COR-L47 (cell line): ENCODE measurements at places on chromosomes 12 and 14.

DNA sequence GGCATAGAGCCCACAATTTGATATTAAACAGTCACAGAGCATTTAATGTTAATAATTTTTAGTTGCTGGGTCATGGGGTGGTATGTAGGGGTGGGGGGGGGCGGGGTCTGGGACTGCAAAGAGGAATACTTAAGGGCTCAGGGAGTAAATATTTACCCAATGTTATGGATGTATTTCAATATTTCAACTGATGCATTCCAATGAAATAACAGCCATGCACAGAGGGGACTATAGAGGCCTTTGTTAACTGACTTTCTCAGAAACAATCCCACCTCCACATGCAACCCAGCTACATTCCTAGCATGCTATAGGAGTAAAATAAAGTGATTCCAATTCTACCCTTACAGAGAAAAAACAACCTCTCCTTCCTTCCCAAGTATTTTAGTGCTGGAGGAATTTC, 7.9 kb upstream of the BBS10 start:
- no peak for DNase-seq

DNA sequence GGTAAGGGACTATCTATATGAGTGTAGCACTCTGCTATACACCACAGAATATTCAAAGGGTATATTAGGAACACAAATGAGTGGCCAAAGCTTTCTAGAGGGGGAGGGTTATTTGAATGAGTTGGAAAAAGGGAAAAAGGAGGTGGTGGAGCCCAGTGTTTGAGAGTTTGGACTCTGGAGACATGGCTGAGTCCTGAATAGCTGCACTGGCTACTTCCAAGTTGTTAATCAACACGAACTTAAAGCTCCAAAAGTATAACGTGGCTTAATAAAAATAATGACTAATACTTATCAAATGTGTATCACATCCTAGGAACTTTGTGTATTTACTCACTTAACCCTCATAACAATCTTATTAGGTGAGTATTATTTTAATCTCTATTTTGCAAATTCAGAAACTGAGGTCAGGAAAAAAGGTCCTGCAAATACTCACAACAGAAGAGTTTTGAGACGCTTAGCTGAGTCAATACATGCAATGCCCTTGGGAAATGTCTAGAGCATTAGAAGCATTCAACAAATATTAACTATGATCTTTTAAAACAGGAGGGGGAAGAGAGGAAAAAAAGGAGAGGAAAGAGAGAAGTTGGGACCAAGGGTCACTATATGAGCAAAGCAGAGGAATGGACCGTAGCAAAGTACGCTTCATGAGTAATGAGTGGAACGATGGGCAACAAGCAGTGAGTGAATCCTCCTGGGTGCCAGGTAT, 189.5 kb upstream of the HMGA2 start:
- no peak for DNase-seq

- no peak for DNase-seq
These were observed 90.8 kb downstream of the TMEM30B start for GRCh38 chr14:61190341-61190740.

GRCh38 chr12:82176026-82176425, 182.2 kb downstream of the CCDC59 start:
- DNase-seq: peak; percentile 24

GRCh38 chr14:65958664-65959562, 527.3 kb upstream of the CCDC196 start:
- peak; percentile 20 for DNase-seq

DNA sequence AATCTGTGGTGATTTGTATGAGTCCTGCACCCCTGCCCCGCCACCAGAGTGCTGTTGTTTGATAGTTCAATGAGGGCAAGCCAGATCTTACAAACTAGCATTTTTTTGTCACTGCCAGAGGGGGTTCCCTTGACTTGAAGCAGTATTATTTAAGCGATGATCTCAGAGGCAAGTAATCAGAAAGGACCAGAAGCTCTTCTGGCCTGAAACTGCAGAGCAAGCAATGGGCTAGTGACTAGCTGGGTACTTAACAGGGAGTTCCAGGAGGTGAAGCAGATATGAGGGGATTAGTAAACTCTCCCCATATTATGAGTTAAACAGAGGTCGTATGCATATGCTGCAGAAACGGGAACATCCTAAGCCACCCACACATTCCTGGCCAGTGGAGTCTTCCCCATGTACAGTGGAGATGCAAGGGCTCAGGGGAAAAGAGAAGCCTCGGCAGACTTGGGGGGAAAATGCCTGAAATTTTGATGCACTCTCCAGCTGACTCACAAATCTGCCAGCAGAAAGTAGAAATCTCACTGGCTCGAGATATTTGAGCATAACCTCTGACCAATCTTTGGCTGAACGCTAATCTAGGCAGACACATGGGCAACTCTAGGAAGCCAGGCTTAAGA, 8.3 kb upstream of the CRACR2A start:
- DNase-seq: no peak

- DNase-seq: peak; percentile 73
These were observed at the start of gene TIGAR for GRCh38 chr12:4320853-4321701. TSS of gene TIGAR (plus strand) at chr12:4321213. CDS start at chr12:4321272, 59 bp downstream.

GRCh38 chr14:90093942-90094595, 32.3 kb downstream of the KCNK13 start:
- no peak for DNase-seq

GRCh38 chr14:64178814-64179213, 115.4 kb downstream of the ESR2 start:
- no peak for DNase-seq

DNA sequence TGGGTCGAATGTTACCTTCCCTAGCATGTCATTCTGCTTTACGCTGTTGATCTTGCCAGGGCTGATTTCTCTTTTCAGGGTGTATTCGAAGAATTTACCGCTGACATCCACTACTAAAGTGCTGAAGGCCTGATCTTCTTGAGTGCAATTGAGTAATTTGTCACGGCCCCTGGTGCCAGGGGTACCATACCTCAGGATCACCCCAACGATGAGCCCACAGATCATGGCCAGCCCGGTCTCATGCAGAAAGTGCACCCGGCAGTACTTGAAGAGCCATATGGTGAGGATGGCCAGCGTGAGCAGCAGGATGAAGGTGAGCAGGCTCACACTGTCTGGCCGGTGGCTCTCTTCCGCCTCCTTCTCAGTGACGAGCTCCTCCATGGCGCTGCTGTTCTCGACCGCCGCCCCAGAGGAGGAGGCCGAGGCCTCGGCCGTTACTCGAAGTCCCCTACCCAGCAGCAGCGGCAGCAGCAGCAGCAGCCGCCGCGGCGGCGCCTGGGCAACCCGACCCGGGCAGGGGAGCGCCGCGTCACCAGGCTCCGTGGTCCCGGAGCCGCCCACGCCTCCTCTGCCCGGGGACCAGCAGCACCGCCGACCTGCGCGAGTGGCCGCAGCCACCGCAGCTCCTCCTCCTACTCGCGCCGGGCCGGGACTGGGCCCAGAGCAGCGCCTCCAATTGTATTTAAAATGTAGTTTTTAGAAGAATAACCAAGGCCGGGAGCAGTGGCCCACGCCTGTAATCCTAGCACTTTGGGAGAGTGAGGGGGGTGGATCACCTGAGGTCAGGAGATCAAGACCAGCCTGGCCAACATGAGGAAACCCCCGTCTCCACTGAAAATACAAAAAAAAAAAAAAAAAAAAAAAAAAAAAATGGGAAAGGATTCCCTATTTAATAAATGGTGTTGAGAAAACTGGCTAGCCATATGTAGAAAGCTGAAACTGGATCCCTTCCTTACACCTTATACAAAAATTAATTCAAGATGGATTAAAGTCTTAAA, 58.5 kb upstream of the TMPO start:
- no peak for DNase-seq

- DNase-seq: no peak
These were observed 163.9 kb downstream of the MED13L start for GRCh38 chr12:116113398-116114130.
